PC-3 (cell line): ENCODE measurements at places on chromosomes 11 and 22. TPM values are rescaled to one million over a fixed set of nuclear protein-coding genes. Genes with fewer than 3 reads are reported as not detected.
A peak's percentile ranks its signal among the peaks of the same experiment; 100 is the strongest.

DNA sequence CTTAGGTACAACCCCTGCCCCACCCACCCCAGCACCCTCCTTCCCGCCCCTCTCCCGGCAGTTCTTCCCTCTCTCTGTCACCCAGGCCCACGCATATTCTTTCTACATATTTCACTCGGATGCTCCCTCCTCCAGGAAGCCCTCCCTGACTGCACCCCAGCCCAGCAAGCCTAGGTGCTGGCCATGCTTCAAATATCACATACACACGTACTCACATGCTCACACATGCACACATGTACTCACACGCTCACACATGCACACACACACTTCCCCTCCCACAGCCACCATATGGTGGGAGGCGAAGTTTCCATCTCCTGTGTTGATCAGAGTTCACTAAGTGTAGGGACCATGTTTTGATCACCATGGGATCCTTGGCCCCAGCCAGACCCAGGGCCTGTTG lies 90.4 kb downstream of the WNT7B start:
- DNase-seq, result no peak
- no peaks in the 10 kb centered on the region for H3K27me3 ChIP-seq
- no peak overlapping the region for H3K27ac ChIP-seq
- no peak overlapping the region for H3K4me3 ChIP-seq
- no peaks in the 10 kb centered on the region for H3K36me3 ChIP-seq
- H3K4me1 ChIP-seq, result peaks cover 9% of the 10 kb centered on the region

- H3K4me3 ChIP-seq, result no peak overlapping the region
- H3K36me3 ChIP-seq, result no peaks in the 10 kb centered on the region
- no peak overlapping the region for H3K27ac ChIP-seq
- peaks cover 29% of the 10 kb centered on the region for H3K27me3 ChIP-seq
- DNase-seq, result no peak
Measured at GRCh38 chr11:134864968-134865305, 452.9 kb upstream of the B3GAT1 start.

- no peak overlapping the region for H3K27ac ChIP-seq
- H3K27me3 ChIP-seq, result no peaks in the 10 kb centered on the region
- no peak overlapping the region for H3K4me3 ChIP-seq
- no peaks in the 10 kb centered on the region for H3K36me3 ChIP-seq
Measured at GRCh38 chr22:28548406-28548805, 131.2 kb downstream of the TTC28 start.

GRCh38 chr11:116168459-116168787 lies 604.4 kb downstream of the BUD13 start:
- no peak for DNase-seq
- H3K27ac ChIP-seq, result no peak overlapping the region
- H3K36me3 ChIP-seq, result no peaks in the 10 kb centered on the region
- no peak overlapping the region for H3K4me3 ChIP-seq
- H3K4me1 ChIP-seq, result no peaks in the 10 kb centered on the region

DNA sequence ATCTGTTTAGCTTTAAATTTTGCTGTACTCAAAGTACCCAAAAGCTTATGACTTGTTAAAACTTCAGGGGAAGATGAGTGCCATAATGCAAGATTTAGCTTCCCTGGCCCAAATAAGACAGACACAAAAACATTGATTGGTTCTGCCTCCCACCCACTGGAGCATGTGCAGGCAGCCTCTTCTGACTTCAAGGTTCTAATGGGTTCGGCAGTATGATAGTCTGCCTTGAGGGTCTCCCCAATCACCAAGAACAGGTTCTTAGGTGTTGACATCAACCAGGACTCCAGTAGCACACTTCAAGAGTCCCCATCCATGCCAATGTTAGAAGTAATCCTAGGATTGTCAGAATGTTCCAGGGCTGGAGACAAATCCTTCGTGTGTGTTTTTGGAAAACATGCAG lies 12.5 kb downstream of the EIF4G2 start:
- DNase-seq, result no peak
- H3K4me3 ChIP-seq, result no peak overlapping the region
- H3K4me1 ChIP-seq, result peaks cover 16% of the 10 kb centered on the region
- H3K27ac ChIP-seq, result no peak overlapping the region
- H3K27me3 ChIP-seq, result no peaks in the 10 kb centered on the region

DNA sequence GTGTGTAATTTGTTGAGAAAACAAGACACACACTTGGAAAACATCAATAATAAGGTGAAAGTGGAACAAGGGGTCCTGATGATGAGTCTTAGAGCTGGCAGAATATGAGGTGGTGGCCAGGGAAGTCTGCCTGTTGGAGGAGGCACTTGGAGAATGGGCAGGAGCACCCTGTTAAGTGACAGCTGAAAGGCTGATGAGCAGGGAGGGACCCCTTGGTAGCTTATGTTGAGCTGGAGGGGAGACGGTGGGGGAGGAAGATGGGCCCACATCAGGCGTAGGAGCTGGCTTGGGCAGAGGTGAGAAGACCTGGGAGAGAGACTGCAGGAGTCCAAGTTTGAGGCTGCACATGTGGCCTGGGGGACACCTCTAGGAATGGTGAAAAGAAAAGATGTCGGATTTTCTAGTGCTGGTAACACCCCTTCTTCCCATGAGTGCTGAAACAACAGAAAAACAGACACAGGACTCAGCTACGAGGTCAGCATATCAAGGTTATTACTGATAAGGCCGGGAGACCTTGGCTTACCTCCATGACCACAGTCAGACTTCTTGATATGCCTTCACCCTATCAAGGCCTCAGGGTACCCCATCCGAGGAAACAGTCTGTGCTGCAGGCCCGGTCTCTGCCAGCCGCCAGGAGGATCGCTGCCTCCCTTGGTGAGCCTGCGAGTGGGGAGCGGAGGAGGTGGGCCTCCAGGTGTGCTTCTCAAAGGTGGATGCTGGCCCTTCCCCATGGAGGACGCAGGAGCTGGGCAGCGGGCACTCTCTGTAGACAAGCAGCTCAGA lies 14.3 kb upstream of the C11orf96 start:
- no peak for DNase-seq
- no peak overlapping the region for H3K4me3 ChIP-seq

GRCh38 chr11:124442442-124442841 lies 3.1 kb downstream of the OR8B8 start:
- H3K36me3 ChIP-seq, result no peaks in the 10 kb centered on the region
- no peak overlapping the region for H3K4me3 ChIP-seq
- H3K27me3 ChIP-seq, result peaks cover 75% of the 10 kb centered on the region
- DNase-seq, result no peak

DNA sequence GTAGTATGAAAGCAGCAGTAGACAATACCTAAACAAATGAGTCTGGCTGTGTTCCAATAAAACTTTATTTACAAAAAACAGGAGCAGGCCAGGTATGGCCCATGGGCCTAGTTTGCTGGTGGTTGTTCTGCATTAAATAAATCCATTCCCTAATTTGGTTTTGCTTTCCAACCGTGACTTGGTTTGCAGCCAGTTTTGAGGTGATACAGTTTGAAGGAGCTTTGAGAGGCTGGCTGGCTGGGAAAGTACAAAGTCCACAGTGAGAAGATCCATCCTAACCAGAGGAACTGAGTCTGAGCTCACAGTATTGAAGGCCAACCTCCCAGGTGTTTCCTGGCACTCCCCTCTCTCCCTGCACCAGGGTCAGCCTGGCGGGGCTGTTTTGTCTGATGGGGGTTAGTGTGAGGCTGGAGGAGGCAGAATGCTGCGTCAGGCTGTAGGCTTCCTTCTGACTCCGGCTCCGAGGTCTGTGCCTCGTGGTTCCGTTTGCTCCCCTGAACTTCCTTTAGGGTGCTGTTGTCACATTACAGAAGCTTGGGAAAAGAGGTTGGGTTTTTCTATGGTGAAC lies 129.5 kb downstream of the MICAL2 start:
- peak overlapping the region; percentile 17; the same call in 1 of the 2 replicates for H3K27ac ChIP-seq
- no peak overlapping the region for H3K4me3 ChIP-seq
- H3K27me3 ChIP-seq, result no peaks in the 10 kb centered on the region

DNA sequence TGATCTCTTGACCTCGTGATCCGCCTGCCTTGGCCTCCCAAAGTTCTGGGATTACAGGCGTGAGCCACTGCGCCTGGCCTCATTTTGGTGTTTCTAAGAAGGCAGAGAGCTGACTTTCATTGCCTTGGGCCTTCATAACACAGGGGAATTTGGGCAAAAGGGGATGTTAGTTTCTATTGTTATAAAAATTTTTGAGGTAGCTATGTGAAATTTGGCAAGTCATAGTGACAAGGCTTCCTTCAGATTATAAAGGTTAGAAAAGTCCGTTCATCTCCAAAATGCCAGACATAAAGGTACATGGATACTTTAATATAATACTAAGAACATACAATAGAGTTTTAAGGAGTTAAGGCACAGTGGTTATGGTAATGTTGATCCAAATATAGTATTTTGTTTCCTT lies 17.2 kb downstream of the LDHC start:
- no peaks in the 10 kb centered on the region for H3K4me1 ChIP-seq
- no peaks in the 10 kb centered on the region for H3K27me3 ChIP-seq
- H3K4me3 ChIP-seq, result no peak overlapping the region

- H3K27ac ChIP-seq, result no peak overlapping the region
- peaks cover 33% of the 10 kb centered on the region; the same call in 1 of the 2 replicates for H3K36me3 ChIP-seq
- no peak for DNase-seq
- peak overlapping the region; percentile 90; the same call in 1 of the 2 replicates for H3K4me3 ChIP-seq
Measured at GRCh38 chr11:65132238-65132987, 1.9 kb downstream of the SYVN1 start.

- no peak overlapping the region for H3K4me3 ChIP-seq
- no peak for DNase-seq
- no peaks in the 10 kb centered on the region for H3K27me3 ChIP-seq
- peaks cover 10% of the 10 kb centered on the region for H3K4me1 ChIP-seq
Measured at GRCh38 chr11:61803889-61804647, 11.4 kb downstream of the FEN1 start.

FXYD2 gene
- not detected in 2 replicates for total RNA-seq
